Spleen (tissue), 13 donors: ENCODE measurements at places on chromosomes 16 and 17. TPM values are rescaled to one million over a fixed set of nuclear protein-coding genes. Genes with fewer than 3 reads are reported as not detected.

DNA sequence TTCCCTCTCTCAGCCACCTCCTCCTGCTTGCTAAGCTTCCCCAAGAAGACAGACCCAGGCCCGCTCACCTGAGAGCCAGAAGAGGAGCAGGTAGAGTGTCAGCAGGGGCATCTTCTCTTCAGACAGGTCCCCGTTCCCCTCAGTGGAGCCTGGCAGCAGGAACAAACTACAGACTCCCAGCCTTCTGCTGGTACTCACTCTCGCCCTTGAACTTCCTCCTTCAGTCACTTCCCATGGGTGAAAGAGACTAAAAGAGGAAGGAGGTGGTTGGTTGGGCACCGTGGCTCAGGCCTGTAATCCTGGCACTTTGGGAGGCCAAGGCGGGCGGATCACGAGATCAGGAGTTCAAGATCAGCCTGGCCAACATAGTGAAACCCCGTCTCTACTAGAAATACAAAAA, at the start of gene CD300LF:
TSS of gene CD300LF (minus strand) at position 168 of the 400 bp plus-strand sequence. CDS start at position 111, 57 bp downstream.
- peak; percentile 86 for DNase-seq

DHX40 gene
- 10.8 TPM for polyA plus RNA-seq

- DNase-seq = peak; percentile 86
These were observed 5.7 kb downstream of the TRIM47 start for GRCh38 chr17:75872434-75873351.

SLC9A5 gene
- 6.0 TPM for polyA plus RNA-seq

DNA sequence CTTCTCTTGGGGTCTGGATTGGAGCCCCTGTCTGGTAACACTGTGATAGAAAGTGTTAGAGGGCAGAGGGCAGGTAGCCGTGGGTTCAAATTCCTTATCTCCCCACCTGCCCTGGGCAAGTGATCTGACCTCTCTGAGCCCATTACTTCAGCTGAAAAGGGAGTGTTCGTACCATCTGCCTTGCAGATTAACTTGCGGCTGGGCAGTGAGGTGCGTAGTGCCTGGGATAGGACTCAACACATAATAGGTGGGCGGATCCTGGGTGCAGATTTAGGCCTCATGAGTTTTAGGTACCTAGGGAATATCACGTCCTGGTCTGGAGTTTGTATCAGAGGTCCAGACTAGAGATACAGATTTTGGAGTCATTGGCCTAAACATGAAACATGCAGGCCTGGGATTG, 329.6 kb downstream of the CPPED1 start:
- DNase-seq = no peak

- DNase-seq = peak; percentile 85
These were observed 885 bp upstream of the VASN start for GRCh38 chr16:4370570-4371356.

GRCh38 chr16:88078111-88078775, 127.0 kb downstream of the BANP start:
- peak; percentile 41 for DNase-seq

DNA sequence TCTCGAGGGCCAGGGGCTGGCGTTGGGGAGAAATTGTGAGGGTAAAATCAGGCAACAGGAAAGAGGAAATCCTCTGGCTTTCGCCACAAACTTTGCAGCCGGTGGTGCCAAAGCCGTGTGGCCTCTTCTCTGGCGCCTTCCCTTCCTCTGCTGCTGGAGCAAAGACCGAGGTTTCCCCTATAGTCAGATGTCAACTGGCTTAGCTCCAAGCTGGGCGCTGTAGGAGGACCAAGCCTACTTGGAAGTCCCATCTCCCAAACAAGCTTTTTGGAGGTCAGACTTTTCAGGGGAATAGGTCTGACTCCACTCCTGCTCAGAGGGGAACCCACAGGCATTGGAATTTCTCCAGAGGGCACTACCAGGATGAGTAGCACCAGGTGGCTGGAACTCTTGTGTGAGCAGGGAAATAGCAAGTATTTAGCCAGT, 5.0 kb downstream of the IGFBP4 start:
- DNase-seq = no peak

- no peak for DNase-seq
These were observed 47.6 kb upstream of the CACNG4 start for GRCh38 chr17:66916946-66917345.

GRCh38 chr17:2111691-2112090, 56.8 kb downstream of the HIC1 start:
- no peak for DNase-seq

DNA sequence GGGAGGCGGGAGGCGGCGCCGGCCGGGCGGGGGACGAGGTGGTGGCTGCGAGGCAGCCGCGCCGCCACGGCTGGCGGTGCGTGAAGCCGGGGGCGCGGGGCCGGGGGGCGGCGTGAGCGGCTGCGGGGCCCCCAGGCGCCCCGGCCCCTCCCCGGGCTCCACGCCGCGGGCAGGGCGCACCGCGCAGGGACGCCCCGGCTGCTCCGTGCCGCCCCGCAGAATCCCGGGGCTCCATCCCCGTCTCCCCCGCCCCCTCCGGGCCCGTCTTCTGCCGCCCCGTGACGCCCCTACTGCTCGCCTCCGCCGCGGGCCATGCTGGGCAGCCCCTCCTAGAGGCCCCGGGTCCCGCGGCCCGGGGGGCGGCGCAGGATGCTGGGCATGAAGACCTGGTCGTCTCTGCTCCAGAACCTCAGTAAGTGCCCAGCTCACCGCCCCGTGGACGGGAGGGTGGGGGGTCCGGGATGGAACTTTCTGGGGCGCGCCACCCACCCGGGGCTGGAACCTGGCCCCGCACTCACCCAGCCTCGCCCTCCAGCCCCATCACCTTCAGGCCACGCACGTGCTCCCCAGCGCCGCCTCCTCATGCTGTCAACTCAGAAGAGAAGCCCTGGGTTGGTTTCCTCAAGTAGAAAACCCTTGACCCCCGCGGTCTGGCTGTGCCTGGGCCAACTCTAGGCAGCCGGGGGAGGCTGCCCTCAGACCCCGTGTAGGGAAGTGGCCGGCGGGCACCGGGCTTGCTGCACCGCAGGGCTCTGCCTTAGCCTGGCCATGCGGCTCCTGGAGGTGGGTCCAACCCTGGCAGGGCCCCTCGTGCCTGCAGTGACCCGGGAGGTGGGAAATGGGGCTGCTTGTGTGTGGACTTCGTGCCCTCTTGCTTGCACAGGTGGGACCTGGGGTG, 150.2 kb upstream of the GSE1 start:
- DNase-seq = no peak
